Fibroblast of lung (primary cell): ENCODE measurements at places on chromosomes 6 and 20. TPM values are rescaled to one million over a fixed set of nuclear protein-coding genes. Genes with fewer than 3 reads are reported as not detected.
A peak's percentile ranks its signal among the peaks of the same experiment; 100 is the strongest.

ASIP gene
- total RNA-seq, result not detected in 2 replicates

RBM24 gene
- total RNA-seq, result 1.0 and 2.5 TPM in 2 replicates

DNA sequence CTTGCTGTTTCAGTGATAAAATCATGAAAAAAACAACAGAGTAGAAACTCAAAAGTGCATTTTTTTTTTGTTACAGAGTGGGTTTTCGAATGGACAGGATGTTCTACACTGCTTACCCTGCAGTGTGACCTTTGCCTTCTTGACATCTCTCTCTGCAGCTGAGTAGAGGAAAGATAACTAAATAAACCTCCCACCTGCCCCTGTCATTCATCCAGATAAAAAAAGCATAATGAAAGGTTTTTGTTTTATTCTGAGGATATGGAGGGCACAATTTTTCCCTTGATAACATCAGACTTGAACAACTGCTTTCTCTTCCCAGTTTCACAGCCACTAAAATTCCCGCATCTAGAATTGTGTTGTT lies 193.6 kb upstream of the FOXQ1 start:
- no peaks in the 10 kb centered on the region for H3K4me1 ChIP-seq
- no peak for DNase-seq
- H3K27ac ChIP-seq, result no peak overlapping the region
- no peaks in the 10 kb centered on the region for H3K27me3 ChIP-seq

DNA sequence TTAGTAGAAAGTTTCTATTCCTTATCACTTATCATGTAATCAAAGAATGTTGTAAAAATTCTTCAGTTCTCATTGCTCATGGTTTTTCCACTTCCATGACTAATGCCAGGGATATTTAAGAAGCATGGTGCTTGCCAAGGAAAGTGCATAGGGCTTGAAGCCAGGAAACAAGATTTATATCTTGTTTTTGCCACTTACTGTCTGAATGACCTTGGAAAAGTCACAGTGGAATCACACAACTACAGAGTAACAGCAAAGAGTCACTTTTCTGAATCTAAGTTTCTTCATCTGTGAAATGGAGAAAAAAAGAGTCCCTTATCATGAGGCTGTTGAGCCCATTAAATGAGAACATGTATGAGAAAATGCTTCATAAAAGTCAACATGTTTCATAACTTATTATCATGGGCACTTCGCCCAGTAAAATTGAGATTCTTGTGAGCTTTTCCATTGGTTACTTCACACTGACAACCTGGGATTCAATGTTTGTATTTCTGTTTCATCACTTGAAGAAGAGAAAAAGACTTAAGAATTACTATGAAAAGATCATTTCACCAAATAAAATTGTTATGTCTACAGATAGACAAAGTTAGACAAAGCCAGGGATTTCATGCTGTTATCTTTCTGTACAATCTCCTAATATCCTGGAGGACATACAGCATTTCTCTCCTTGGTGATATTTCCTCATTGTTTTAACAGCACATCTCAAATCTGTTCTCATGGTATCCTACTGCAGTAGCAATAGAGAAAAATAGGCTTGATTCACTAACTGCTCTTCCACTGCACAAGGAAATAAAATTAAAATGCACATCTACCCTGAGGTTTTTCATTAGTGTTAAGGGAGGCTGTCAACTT lies 7.6 kb upstream of the BMP5 start:
- no peaks in the 10 kb centered on the region for H3K27me3 ChIP-seq
- DNase-seq, result peak; percentile 87
- H3K4me1 ChIP-seq, result peaks cover 9% of the 10 kb centered on the region
- H3K27ac ChIP-seq, result no peak overlapping the region
- no peak overlapping the region for H3K4me3 ChIP-seq

DNA sequence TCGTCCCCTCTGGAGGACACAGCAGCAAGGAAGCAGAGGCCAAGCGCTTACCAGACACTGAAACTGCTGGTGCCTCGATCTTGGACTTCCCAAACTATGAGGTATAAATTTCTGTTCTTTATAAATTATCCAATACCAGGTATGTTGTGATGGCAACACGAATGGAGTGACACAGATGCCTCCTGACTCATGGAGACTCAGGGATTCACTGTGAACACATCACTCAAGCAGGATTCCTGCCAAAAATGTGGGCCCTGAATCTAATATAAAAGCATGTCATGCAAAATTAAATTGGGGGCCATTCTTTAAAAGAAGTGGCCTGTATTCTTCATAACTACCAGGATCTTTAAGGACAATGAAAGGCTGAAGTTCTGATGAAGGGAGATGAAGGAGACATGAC lies 52.5 kb upstream of the SLC22A23 start:
- no peak overlapping the region for H3K4me3 ChIP-seq
- H3K36me3 ChIP-seq, result no peaks in the 10 kb centered on the region
- no peaks in the 10 kb centered on the region for H3K27me3 ChIP-seq
- no peak for DNase-seq
- H3K4me1 ChIP-seq, result no peaks in the 10 kb centered on the region
- no peak overlapping the region for H3K27ac ChIP-seq

- no peak overlapping the region for H3K27ac ChIP-seq
- DNase-seq, result no peak
- peaks cover 5% of the 10 kb centered on the region for H3K36me3 ChIP-seq
- H3K27me3 ChIP-seq, result no peaks in the 10 kb centered on the region
- no peaks in the 10 kb centered on the region for H3K4me1 ChIP-seq
Observed at GRCh38 chr20:3367089-3367488, 40.4 kb downstream of the DNAAF9 start.

GRCh38 chr6:1491591-1492319 lies 102.4 kb downstream of the FOXF2 start:
- no peak overlapping the region for H3K27ac ChIP-seq
- H3K4me3 ChIP-seq, result no peak overlapping the region
- no peaks in the 10 kb centered on the region for H3K36me3 ChIP-seq

DNA sequence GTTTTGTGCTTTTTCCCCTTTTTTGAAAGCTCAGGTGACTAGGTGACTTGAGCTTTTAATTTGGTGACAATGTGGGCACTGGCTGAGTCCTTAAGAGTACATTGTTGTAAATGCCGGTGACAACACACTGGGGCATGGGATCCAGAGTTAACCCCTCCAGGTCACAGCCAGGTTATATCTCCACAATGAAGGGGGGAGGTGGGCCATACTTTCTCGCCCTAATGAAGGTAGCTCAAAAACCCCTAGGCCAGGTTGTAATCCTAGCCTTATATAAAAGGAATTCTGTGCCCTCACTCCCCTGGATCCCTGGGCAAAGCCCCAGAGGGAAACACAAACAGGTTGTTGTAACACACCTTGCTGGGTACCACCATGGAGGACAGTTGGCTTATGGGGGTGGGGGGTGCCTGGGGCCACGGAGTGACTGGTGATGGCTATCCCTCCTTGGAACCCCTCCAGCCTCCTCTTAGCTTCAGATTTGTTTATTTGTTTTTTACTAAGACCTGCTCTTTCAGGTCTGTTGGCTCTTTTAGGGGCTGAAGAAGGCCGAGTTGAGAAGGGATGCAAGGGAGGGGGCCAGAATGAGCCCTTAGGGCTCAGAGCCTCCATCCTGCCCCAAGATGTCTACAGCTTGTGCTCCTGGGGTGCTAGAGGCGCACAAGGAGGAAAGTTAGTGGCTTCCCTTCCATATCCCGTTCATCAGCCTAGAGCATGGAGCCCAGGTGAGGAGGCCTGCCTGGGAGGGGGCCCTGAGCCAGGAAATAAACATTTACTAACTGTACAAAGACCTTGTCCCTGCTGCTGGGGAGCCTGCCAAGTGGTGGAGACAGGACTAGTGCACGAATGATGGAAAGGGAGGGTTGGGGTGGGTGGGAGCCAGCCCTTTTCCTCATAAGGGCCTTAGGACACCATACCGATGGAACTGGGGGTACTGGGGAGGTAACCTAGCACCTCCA lies 2.2 kb upstream of the VEGFA start:
- no peak overlapping the region for H3K27ac ChIP-seq
- H3K4me3 ChIP-seq, result no peak overlapping the region
- no peaks in the 10 kb centered on the region for H3K27me3 ChIP-seq
- no peaks in the 10 kb centered on the region for H3K36me3 ChIP-seq
- no peak for DNase-seq
- H3K4me1 ChIP-seq, result peaks cover 13% of the 10 kb centered on the region

DNA sequence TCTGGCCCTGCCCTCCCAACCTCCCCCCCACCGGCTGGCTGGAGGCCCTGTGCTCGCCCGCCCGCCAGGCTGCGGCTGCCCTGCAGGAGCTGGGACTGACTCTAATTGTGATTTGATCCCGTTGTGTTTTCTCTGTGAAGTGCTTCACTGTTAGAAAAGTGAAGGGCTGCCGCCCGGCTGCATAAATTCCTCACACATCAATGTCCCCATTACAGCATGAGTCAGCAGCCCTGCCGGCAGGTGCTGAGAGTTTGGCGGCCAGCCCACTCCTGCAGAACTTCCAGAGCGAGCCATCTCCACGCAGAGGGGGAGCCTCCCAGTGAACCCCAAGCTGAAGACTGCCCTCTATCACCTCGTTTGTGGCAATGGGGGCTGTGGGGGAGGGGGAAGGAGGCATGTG lies 137.9 kb downstream of the DLL1 start:
- no peaks in the 10 kb centered on the region for H3K4me1 ChIP-seq
- no peak overlapping the region for H3K4me3 ChIP-seq
- no peaks in the 10 kb centered on the region for H3K27me3 ChIP-seq
- no peaks in the 10 kb centered on the region for H3K36me3 ChIP-seq

DNA sequence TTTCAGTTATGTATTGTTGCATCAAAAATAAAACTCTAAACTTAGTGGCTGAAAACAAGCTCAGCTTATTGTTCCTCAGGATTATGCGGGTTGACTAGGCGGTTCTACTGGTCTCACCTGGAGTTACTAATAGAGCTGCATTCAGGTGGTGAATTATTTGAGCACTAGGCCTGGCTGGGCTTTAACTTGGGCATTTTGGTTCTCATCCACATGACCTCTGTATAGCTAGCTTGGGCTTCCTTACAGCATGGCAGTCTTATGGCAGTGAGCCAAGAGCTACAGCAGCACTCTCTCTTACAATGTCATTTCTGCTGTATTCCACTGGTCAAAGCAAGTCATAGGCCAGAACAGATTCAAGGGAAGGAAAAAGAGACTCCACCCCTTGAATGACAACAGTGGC lies 1.6 kb downstream of the PGBD1 start:
- no peaks in the 10 kb centered on the region for H3K27me3 ChIP-seq
- DNase-seq, result peak; percentile 19
- peaks cover 4% of the 10 kb centered on the region for H3K36me3 ChIP-seq
- H3K4me3 ChIP-seq, result no peak overlapping the region
- no peaks in the 10 kb centered on the region for H3K4me1 ChIP-seq

DNA sequence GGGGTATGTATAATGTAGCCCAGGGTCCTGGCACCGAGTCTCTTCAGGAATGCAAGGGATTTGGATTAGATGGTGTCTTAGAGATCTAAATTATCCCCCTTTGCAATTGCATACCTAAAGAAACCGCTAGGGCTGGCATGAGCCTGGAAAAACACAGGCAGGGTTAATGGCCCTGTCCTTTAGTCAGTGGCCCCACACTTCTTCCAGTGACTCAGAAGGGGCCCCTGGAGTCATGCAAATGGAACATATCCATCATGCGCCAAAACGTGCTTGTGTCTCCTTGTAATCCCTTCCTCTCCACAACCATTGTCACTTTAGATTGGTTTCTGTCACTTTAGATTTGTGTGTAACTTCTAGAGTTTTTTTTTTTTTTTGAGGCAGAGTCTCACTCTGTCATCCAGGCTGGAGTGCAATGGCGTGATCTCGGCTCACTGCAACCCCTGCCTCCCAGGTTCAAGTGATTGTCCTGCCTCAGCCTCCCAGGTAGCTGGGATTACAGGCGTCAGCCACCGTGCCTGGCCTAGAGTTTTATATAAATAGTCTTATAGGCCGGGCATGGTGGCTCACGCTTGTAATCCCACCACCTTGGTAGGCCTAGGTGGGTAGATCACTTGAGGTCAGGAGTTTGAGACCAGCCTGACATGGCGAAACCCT lies 8.7 kb upstream of the MYBL2 start:
- H3K27ac ChIP-seq, result no peak overlapping the region
- H3K4me3 ChIP-seq, result peak overlapping the region; percentile 88
- no peaks in the 10 kb centered on the region for H3K4me1 ChIP-seq
- DNase-seq, result no peak
- H3K27me3 ChIP-seq, result no peaks in the 10 kb centered on the region
- H3K36me3 ChIP-seq, result no peaks in the 10 kb centered on the region

- no peaks in the 10 kb centered on the region for H3K36me3 ChIP-seq
- DNase-seq, result peak; percentile 15
- H3K4me1 ChIP-seq, result no peaks in the 10 kb centered on the region
- no peak overlapping the region for H3K4me3 ChIP-seq
- no peak overlapping the region for H3K27ac ChIP-seq
- no peaks in the 10 kb centered on the region for H3K27me3 ChIP-seq
Observed at GRCh38 chr6:47967843-47968242, 143.2 kb downstream of the PTCHD4 start.

DNA sequence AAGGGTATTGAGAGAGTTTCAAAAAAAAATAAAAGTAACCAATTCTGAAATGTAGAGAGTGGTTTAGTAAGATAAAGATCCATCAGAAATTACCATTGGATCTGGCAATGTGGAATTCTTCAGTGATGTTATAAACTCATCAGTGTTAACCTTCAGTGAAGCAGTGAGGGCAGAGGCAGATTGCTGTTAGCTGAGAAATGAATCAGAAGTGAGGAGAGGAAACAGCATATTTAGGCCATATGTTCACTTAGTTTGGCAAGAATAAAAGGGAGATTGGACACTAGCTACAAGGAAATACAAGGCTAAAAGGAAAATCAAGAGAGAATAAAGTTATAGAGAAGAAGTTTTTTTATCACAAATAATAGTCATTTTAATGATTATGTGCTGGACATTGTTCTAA lies 9.6 kb downstream of the KCNQ5 start:
- no peaks in the 10 kb centered on the region for H3K36me3 ChIP-seq
- DNase-seq, result no peak
- no peaks in the 10 kb centered on the region for H3K4me1 ChIP-seq

GRCh38 chr6:160678744-160679401 lies 14.8 kb upstream of the LPA start:
- H3K4me3 ChIP-seq, result no peak overlapping the region
- H3K4me1 ChIP-seq, result no peaks in the 10 kb centered on the region
- no peak for DNase-seq
- H3K27ac ChIP-seq, result no peak overlapping the region
- H3K36me3 ChIP-seq, result no peaks in the 10 kb centered on the region
- no peaks in the 10 kb centered on the region for H3K27me3 ChIP-seq

- DNase-seq, result no peak
- H3K4me1 ChIP-seq, result no peaks in the 10 kb centered on the region
- no peaks in the 10 kb centered on the region for H3K27me3 ChIP-seq
- no peaks in the 10 kb centered on the region for H3K36me3 ChIP-seq
- no peak overlapping the region for H3K4me3 ChIP-seq
Observed at GRCh38 chr6:37936906-37937305, 117.4 kb downstream of the ZFAND3 start.

DNA sequence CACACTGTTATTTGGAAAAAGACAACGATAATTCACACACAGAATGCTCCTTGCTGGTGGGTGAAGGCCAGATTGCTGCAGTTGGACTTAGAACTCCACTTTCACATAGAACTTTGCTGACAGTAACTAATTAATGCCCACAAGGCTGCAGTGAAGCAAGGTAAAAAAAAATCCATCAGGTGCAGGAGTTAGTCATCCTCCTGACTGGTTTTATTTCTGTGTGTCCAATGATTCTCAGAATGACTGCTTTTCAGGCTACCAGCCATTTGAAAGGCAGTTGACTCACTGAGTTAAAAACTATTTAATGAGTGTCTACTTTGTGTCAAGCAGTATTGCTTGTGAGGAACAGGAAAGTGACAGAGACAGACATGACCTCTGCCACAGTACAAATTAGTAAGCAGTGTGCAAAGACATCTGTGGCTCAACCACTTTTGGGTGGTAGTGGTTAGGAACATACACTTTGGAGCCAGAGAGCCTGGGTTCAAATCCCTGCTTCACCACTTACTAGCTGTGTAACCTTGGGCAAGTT lies 41.9 kb downstream of the ELOVL5 start:
- H3K36me3 ChIP-seq, result no peaks in the 10 kb centered on the region
- DNase-seq, result peak; percentile 81
- H3K4me3 ChIP-seq, result no peak overlapping the region
- no peaks in the 10 kb centered on the region for H3K27me3 ChIP-seq
- H3K4me1 ChIP-seq, result peaks cover 10% of the 10 kb centered on the region
- H3K27ac ChIP-seq, result no peak overlapping the region
